ENCODE measurements at places on chromosomes 3 and 15. TPM values are rescaled to one million over a fixed set of nuclear protein-coding genes. Genes with fewer than 3 reads are reported as not detected.

GRCh38 chr3:192408007-192408646 lies 319.2 kb downstream of the FGF12 start:
- H3K27ac ChIP-seq = no peak overlapping the region
- peak; percentile 67 for DNase-seq
- peaks cover 16% of the 10 kb centered on the region for H3K4me1 ChIP-seq
- no peaks in the 10 kb centered on the region for H3K36me3 ChIP-seq

DNA sequence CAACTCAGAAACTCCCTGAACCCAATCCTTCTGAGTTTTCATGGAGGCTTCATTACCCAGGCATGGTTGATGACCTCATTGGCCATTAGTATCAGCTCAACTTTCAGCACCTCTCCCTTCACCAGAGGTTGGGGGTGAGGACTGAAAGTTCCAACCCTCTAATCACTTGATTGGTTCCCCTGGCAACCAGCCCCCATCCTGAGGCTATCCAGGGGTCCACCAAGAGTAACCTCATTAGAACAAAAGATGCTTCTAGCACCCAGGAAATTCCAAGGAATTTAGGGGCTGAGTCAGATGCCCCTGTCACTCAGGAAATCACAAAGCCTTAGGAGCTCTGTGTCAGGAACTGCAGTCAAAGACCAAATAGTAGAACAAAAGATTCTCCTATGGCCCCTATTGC lies 43.8 kb downstream of the ADAMTSL3 start:
- no peak for DNase-seq
- H3K4me3 ChIP-seq = no peak overlapping the region
- H3K4me1 ChIP-seq = peaks cover 18% of the 10 kb centered on the region
- H3K36me3 ChIP-seq = no peaks in the 10 kb centered on the region

DNA sequence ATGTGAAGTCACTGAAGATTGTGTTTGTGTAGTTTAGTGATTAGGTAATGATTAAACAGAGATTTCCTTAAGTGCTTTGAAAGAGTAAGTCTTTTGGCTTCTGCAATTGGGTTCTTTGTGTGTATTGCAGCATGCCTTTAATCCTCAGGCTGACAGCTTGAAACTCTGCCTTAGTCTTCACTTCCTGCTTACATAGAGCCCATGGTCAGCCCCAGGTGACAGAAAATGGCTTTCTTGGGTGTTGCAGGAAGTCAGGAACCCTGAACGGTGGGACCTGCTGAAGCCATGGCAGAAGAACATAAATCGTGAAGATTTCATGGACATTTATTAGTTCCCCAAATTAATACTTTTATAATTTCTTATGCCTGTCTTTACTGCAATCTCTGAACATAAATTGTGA lies 61.3 kb downstream of the KBTBD8 start:
- H3K36me3 ChIP-seq = no peaks in the 10 kb centered on the region
- DNase-seq = no peak
- H3K4me3 ChIP-seq = no peak overlapping the region
- no peaks in the 10 kb centered on the region for H3K4me1 ChIP-seq

DNA sequence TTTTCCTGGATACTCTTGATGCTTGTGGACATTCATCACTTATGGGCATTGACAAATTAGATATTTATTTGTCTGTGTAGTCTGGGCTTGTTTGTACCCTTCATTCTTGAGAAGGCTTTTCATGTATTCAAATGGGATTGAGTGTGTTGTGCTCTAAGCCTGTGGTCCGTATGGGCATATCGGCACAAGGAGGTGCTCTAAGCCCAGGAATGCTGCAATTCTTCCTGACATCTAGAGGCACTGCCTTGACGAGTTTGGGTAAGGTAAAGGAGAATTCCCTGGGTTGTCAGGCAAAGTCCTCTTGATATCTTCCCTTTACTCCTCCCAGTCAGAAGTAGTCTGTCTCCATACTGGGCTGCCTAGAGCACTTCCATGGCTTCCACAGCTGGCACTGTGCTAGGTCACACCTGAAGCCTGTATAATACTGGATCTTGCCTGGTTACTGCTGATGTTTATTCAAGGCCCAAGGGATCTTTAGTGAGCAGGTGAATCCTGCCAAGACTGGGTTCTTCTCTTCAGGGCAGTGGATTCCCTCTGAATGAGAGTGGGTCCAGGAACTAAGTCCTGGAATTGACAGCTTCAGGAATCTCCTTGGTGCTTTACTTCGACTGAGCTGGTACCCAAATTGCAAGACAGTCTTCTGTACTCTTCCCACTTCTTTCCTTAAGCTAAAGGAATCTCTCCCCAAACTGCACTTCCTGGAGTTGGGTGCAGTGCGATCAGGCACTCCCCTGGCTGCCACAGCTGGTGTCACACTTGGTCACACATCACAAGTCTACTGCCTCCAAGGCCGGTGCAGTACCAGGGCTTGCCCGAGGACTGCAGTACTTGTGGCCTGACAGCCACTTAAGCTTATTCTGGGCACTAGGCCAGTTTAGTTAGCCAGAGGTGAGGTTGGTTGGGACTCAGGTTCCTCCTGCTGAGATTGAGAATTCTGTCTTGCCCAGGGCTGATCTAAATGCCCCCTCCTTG lies 46.0 kb downstream of the GALK2 start:
- H3K4me3 ChIP-seq = no peak overlapping the region
- H3K36me3 ChIP-seq = peaks cover 35% of the 10 kb centered on the region
- peaks cover 8% of the 10 kb centered on the region for H3K4me1 ChIP-seq
- H3K27me3 ChIP-seq = no peaks in the 10 kb centered on the region
- no peak overlapping the region for H3K27ac ChIP-seq

- peaks cover 56% of the 10 kb centered on the region for H3K4me1 ChIP-seq
- DNase-seq = peak; percentile 99
- H3K36me3 ChIP-seq = no peaks in the 10 kb centered on the region
- H3K4me3 ChIP-seq = peak overlapping the region; percentile 77
Observed at GRCh38 chr15:75450307-75451201, 936 bp downstream of the SIN3A start.

DNA sequence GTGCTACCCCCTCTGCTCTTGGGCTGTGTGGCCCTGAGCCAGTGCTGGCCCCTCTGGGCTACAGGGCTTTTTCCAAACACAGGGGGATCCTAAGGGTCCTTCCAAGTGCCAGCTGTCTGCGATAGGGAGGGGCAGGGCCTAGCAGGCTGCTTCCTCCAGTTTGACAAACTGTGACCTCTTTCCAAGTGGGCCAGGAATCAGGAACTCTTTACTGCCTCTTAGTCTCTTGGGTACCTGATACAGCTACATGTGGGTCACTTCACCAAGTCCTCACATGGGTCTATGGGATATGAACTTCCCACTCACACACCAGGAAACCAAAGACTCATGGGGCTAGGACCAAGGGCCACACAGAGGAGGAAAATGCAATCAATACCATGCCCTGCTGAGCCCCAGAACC lies 25.4 kb downstream of the SEC61A1 start:
- H3K4me1 ChIP-seq = peaks cover 58% of the 10 kb centered on the region
- no peak for DNase-seq
- no peak overlapping the region for H3K4me3 ChIP-seq
- no peak overlapping the region for H3K27ac ChIP-seq
- no peaks in the 10 kb centered on the region for H3K27me3 ChIP-seq
- peaks cover 51% of the 10 kb centered on the region for H3K36me3 ChIP-seq

GRCh38 chr15:42276762-42277161 lies 3.5 kb upstream of the TMEM87A start:
- no peak overlapping the region for H3K27ac ChIP-seq
- peaks cover 43% of the 10 kb centered on the region for H3K36me3 ChIP-seq
- no peak for DNase-seq
- no peaks in the 10 kb centered on the region for H3K27me3 ChIP-seq
- peaks cover 18% of the 10 kb centered on the region for H3K4me1 ChIP-seq

DNA sequence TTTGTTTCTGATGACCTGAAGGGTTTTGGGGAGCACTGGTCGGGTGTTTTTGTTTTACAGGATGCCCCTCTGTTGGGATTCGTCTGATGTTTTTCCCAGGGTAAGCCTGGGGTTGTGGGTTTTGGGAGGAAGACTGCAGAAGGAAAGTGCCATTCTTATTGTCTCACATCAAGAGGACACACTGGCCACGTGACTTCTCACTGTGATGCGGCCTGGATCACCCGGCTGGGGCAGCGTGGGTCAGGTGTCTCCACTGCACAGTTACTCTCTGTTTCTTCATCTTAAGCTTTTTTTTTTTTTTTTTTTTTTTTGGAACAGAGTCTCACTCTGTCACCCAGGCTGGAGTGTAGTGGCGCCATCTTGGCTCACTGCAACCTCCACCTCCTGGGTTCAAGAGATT lies 120.5 kb downstream of the TMEM266 start:
- H3K27ac ChIP-seq = no peak overlapping the region
- peaks cover 3% of the 10 kb centered on the region for H3K4me1 ChIP-seq
- DNase-seq = no peak

- peaks cover 42% of the 10 kb centered on the region for H3K36me3 ChIP-seq
- H3K27me3 ChIP-seq = no peaks in the 10 kb centered on the region
- H3K4me3 ChIP-seq = no peak overlapping the region
- H3K4me1 ChIP-seq = peaks cover 4% of the 10 kb centered on the region
- DNase-seq = no peak
- no peak overlapping the region for H3K27ac ChIP-seq
Observed at GRCh38 chr3:4401441-4401840, 65.6 kb downstream of the SUMF1 start.

DNA sequence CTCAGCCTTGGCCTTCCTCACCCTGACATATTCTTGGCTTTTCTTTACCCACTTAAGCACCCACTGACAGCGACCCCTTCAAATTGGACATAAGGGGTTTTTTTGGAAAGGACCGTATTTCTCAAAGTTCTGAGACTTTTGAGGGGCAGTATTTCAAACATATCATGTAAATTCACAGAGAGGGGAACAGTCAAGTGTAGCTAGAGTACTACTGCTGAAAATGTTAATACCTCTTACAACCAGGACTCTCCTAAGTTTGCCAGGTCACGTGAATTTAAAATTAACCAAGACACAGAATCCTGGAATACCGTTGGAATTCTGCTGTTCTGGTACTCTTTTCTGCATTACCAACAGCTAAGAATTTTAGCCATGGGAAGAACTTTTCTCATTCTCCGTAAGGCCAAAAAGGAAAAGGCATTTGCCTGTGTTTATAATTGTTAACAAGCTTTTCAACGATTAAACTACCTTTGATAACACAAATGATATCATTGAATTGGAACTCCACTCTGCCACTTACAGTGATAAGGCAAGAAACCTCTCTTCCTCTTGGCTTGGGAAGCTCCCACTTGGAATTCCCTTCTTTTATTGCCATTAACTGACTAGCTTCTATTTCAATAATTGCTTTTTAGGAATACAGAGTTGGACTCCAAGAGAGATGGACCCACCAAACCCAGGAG lies 597 bp upstream of the GBE1 start:
- no peaks in the 10 kb centered on the region for H3K36me3 ChIP-seq
- H3K27ac ChIP-seq = peak overlapping the region; percentile 99
- H3K27me3 ChIP-seq = no peaks in the 10 kb centered on the region
- no peak for DNase-seq
- H3K4me3 ChIP-seq = peak overlapping the region; percentile 55

GRCh38 chr3:176522436-176522835 lies 674.8 kb downstream of the TBL1XR1 start:
- H3K36me3 ChIP-seq = no peaks in the 10 kb centered on the region
- no peaks in the 10 kb centered on the region for H3K4me1 ChIP-seq
- DNase-seq = no peak
- no peaks in the 10 kb centered on the region for H3K27me3 ChIP-seq
- H3K27ac ChIP-seq = no peak overlapping the region

- peak overlapping the region; percentile 72 for H3K27ac ChIP-seq
- H3K27me3 ChIP-seq = no peaks in the 10 kb centered on the region
Observed at GRCh38 chr15:41543521-41543870, 561 bp downstream of the RPAP1 start.

DNA sequence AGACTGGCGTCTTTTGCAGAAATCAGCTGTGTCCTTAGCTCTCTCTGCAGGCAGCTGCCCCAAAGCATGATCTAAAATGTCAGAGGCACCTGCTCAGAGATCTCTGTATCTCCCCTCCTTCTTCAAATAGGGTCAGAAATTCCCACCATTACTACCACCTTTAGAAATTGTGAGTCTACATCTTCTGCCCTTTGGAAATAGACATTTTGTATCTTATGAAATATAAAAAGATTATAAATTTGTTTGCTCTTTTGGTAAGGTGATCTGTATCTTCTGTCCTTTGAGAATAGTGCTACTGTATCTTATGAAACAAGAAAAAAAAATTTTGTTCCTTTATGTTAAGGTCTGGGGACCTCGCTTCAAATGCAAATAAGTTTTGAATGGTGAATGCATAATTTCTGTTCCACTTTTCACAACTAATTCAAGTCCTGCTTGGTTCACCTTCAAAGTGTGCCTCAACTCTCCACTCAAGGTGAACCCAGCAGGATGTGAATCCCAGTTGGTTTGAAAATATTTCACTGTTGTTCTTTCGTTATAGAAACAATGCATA lies 28.3 kb upstream of the GPD1L start:
- no peaks in the 10 kb centered on the region for H3K27me3 ChIP-seq
- H3K4me3 ChIP-seq = no peak overlapping the region
- DNase-seq = no peak
- no peak overlapping the region for H3K27ac ChIP-seq

Gene CYP8B1
- not detected for total RNA-seq

Gene SKOR1
- total RNA-seq = 4.9 TPM

Gene TMEM266
- total RNA-seq = not detected

Gene CAMP
- total RNA-seq = not detected

Gene SPESP1
- 2.0 TPM for total RNA-seq

Gene GPR160
- total RNA-seq = 33.0 TPM

Gene FBXL22
- total RNA-seq = 7.7 TPM

All from stomach (tissue), 19 donors.